Small intestine (tissue), 16 donors: ENCODE measurements at places on chromosomes 3 and 15.

GRCh38 chr3:127206154-127206553 is 13.2 kb downstream of the PRR23E start:
- no peak for DNase-seq

- DNase-seq, result no peak
Observed at GRCh38 chr3:32707026-32707370, 22.0 kb downstream of the CNOT10 start.

DNA sequence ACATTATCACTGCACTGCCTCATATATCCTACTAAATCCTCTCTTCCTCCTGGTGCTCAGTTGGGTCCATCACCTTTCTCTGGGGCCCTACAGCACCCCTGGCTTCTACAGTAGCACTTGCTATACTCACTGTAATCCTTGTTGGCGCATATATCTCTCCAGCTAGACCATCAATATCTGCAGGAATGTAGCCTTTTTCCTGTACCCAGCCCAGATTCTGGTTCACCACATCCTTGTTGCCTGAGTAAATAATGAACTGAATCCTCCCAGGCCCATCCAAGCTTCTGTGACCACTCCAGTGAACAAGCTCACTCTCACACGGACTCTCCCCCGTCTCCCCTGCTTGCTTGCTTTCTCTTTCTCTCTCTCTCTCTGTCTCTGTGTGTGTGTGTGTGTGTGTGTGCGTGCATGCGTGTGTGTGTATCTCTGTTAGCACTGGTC is 62.5 kb upstream of the LIPC start:
- DNase-seq, result peak; percentile 43

DNA sequence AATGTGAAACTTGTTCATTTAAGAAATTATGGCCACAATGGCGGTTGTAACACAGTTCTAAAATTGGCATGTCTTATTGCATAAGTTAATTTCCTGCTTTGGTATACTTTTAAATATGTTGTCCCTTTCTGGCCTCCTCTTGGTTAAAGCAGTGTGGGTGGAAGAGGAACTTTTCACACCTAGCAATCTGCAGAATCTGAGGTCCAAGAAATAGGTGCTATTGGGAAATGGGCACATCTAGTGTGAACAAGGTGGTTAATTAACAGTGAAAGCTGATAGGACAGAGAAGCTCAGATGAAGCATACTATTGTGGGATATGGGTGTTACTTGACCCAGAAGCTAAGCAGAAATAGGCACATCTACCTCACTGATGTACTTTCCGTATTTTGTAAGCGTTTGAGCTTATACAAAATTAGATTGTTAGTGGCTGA is 10.6 kb downstream of the CMC1 start:
- DNase-seq, result no peak
